ENCODE measurements at places on chromosomes 1 and 21.

GRCh38 chr1:35932158-35932636 lies 1.3 kb downstream of the AGO3 start:
- no peak for DNase-seq

- DNase-seq: no peak
These were observed 22.8 kb downstream of the CDC7 start for GRCh38 chr1:91523482-91523881.

DNA sequence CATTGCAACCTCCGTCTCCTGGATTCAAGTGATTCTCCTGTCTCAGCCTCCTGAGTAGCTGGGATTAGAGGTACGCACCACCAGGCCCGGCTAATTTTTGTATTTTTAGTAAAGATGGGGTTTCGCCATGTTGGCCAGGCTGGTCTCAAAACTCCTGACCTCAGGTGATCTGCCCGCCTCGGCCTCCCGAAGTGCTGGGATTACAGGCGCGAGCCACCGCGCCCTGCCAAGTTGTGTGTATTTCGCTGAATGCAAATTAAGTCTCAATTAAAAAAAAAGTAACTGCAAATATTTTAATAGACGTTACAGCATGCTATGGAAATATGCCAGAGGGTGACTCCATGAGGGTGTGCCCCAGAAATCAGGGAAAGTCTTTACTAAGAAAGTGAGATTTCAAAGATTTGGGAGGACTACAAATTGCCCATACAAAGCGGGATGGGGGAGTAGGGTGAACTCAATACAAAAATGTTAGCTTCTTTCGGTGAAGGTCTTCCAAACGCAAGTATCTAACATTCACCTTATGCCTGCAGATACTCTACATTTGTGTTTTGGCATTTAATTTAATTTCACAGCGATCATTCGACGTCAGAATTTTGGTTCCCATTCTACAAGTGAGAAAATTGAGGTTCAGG lies 85.6 kb downstream of the NKAIN1 start:
- DNase-seq: no peak

DNA sequence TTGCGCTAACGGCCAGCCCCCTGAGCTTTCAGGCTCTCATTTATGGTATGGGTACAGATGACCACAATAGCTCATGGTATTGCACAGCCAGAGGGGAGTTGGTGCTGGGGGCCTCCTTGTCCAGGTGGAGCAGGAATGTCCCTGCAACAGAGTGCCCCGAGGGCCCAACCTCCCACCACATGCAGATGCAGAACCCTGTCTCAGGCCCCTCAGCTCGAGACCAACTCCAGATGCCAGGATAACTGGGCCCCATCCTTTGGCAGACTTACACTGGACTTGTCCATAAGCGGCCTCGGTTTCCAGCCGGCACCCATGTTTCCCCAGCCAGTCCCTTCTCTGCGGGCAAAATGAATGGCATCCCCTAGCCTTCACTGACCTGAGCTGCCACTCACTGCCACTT lies 67.1 kb downstream of the VWA5B1 start:
- DNase-seq: no peak

DNA sequence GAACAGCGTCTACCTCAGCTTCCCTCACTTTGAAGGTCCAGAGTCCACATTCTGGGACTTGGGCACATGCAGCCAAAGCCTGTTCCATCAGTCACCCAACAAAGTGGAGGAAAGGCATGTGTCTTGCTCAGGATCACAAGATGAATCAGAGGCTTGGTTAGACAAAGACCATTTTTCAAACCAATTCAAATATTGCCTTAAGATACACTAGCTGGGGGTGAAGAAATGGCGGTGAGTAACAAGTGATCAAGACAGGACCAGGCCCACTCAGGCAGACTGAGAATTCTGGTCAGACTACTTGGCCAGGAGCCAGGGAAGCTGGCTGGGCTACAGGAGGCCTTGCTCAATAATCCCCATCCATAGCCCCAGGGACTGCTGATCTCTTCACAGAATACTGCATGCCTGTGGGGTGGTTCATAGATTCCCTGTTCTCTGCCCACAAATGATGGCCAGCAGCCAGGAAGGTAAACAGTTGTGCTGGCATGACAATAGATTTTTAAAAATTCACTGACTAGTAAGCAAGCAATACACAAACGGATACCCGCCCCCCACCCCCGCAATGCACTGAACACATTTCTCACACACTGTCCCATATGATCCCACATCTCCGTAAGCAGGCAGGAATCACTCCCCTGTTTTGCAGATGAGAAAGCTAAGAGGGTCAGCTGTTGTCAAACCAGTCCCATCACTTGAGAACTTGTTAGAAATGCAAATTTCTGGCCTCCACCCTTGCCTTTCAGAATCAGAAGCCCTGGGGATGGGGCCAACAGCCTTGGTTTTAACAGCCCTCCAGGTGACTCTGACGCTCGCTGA lies 27.2 kb downstream of the ERI3 start:
- no peak for DNase-seq

GRCh38 chr1:51575406-51576084 lies 41.3 kb upstream of the OSBPL9 start:
- DNase-seq: no peak

- DNase-seq: no peak
These were observed 308.1 kb upstream of the LYPLAL1 start for GRCh38 chr1:218865591-218865990.

DNA sequence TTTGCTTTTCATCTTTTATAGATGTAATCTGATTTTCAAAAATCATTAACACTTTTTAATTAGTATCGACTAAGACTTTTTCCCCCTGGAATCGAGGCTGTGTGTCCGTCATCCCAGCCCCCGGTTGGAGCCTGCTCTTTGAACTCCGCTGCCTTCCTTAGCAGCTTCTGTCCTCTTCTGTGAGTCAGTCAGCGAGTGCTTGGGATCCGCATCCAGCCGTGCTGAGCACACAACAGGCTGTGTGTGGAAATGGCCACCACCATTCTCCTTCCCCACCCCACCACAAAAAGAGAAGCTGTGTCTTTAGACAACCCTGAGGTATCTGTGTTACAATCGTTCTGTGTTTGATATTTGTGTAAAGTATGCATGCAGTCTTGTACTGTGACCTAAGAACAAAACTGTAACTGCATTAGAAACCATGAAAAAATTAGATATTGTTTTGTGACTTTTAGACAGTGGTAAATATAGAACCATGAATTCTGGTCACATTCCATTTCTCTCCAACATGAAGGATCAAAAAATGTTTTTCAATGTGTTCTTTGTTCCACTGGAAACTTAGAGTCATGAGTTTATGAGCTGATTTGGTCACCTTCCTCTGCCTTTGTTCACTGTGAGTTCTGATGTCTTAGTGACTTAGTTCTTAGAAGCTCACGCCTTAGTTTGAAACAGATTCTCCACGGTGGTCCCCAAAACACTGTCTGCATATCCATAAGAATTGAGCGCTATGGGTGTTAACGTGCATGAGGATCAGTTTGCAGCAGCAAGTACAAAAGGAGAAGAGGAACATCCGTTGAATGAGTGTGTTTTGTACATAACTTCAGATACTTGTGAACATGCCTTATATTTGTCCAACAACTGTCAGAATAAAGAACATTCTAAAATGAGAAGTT lies 64.7 kb downstream of the VPS26C start:
- no peak for DNase-seq

DNA sequence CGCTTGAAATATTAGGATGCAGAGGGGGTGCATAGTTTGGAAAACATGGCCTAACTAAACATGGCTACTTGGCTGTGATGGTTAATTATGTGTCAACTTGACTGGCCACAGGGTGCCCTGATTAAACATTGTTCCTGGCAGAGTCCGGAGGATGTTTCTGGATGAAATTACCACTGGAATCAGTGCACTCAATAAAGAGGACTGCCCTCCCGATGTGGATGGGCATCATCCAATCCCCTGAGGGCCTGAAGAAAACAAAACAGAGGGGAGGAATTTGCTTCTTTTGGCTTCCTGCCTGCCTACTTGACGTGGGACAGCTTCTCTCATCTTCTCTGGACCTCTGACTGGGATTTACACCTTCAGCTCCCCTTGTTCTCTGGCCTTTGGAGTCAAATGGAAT lies 79.1 kb upstream of the KCNE2 start:
- no peak for DNase-seq

DNA sequence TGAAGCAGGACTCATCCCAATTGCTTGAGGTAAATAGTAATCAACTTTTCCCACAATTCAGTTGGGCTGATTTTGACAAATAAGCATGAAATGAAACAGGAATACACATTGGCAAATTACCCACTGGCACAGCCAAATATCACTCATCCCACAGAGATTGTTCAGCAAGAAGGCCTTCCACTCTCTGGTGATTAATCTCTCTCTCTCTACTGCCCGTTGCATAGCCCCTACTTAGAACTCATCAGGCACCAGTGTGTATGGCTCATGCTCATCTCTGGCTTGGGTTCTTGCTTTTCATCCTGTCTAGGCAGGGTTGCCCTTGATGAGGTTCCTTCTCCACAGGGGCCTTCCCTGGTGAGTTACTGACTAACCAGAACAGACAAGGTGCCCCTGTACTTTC lies 1.1 kb downstream of the BSDC1 start:
- no peak for DNase-seq

GRCh38 chr1:42692461-42692860 lies 10.2 kb downstream of the YBX1 start:
- DNase-seq: no peak

DNA sequence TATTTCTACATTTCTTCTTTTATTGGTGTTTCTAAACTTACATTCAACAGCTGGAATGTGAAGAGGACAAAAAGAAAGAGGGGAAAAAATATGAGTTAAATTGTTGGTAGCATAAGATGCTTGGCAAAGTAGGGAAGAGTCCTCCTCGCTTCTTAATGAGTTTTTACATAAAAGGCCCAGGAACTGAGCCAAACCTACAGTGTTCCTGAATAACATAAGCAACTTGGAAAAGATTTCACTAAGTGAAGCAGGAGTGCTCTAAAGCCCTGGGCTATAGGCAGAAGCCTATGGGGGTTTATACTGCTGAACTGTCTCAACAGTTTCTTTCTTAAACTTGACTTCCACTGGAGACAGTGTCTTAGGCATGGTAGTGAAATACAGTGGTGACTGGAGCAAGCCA lies 115.0 kb upstream of the USP25 start:
- DNase-seq: no peak

GRCh38 chr1:174761901-174762585 lies 237.7 kb upstream of the CACYBP start:
- no peak for DNase-seq

DNA sequence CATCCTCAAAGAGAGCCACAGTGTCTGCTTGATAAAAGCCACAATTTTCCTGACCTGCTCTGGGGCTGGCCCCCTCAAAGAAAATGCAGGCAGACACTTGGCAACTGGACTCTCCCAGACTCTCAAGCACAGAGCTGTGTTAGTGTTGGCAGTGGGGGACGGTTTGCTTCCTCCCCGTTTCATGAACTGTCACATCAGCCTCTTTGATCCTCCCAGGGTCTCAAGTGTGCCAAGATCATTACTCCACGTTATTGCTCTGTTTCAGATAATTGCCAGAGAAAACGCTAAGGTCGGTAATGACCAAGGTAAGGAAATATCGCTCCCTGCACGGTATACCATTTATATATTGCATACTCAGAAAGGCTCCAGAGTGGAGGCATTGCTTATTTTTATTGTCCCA lies 138.8 kb downstream of the NTMT2 start:
- DNase-seq: no peak

- DNase-seq: no peak
These were observed 31.4 kb downstream of the IFI16 start for GRCh38 chr1:159040893-159041724.

- no peak for DNase-seq
These were observed 143.2 kb downstream of the PTPRU start for GRCh38 chr1:29379443-29380073.

DNA sequence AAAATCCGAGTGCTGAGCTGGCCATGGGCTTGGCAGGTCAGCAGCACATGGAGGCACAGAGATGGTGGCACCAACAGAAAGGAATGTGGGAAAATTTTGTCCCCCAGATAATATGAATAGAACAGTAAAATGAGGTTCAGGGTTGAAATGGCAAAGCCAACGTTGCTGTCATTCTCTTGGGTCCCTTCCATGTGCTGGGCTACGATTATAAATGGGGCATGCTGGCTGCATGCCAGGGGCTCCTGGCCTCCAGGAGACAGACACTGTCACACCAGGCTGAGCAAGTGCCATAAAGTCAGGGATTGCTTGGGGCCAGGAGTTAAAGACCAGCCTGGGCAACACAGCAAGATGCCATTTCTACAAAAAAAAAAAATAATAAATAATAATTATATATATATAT lies 77.1 kb downstream of the TOMM20 start:
- DNase-seq: no peak

DNA sequence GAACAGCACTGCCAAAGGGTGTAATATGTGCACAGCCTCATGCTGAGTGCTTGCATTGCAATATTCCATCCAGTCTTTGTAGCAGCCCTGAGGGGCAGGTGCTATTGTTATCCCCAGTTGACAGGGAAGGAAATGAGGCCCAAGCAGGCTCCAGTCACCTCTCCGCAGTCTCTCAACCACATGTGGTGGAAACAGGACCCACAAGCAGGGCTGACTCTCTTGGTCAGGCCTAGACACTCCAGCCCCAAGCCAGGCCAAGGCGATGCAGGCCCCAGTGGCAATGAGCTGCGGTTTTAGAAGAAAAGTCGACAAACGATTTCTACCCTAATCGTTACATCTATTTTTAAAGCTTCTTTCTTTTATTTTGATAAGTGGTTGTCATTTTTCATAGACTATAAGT lies 52.6 kb upstream of the GADD45A start:
- DNase-seq: no peak

DNA sequence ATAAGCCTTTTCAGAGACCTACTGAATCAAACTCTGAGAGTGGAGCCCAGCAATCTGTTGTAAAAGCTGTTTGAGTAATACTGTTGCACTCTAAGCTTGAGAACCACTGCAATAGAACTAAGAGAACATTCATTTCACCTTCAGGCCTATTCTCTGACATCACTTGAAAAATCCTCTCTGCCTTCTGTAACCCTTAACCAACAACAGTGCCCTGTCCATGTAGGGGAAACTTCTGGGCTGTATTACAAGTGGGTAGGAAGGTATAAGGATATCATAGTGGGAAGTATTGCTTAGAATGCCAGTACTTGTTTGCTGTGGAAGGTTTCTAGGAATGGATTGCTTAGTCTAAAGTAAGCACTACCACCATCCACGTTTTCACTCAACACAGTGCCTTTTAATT lies 42.9 kb downstream of the SH3GLB1 start:
- DNase-seq: no peak

DNA sequence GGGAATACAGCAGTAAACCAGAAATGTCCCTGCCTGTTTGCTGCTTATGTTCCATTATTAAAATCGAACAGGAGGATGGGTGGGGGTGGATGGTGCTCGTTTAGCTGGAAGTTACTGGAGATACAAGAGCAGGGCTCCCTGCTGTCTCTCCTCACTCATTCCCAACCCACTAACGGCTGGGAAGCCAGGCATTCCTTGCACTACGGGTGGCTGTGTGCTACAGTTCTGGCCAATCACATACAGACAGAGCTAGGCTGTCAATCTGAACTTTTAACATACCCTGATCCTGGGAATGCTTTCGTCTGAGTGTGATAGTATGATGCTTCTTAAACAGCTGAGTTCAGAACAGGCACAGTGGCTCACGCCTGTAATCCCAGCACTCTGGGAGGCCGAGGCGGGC lies 7.0 kb downstream of the SIPA1L2 start:
- DNase-seq: no peak

GRCh38 chr1:233569636-233570035 lies 44.3 kb upstream of the KCNK1 start:
- no peak for DNase-seq

GRCh38 chr1:226625832-226626576 lies 77.4 kb downstream of the STUM start:
- no peak for DNase-seq

Measured in activated CD8-positive, alpha-beta memory T cell treated with anti-CD3 and anti-CD28 coated beads for 48 hours (primary cell).